ENCODE measurements at places on chromosomes 7 and 10.

GRCh38 chr7:90698616-90699015 lies 102.5 kb downstream of the CDK14 start:
- H3K4me3 ChIP-seq, result no peak overlapping the region
- no peaks in the 10 kb centered on the region for H3K27me3 ChIP-seq
- no peak for ATAC-seq
- H3K36me3 ChIP-seq, result no peaks in the 10 kb centered on the region
- no peak overlapping the region for H3K27ac ChIP-seq

DNA sequence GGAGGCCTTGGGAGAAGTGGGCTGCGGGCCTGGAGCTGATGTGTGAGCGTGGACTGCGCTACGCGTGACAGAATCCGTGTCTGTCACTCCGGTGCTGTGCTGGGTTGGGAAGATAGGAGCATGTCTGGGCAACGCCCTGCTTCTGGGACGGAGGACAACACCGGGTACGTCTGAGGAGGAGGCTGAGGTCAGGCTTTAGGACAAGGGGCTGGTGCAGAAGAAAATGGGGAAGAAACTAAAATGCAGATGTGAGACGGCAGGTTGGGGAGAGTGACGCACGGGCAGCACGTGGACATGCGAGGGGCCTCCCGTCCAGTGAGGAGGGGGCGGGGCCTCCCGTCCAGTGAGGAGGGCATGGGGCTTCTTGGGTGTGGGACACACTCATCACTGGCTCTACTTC lies 207.4 kb downstream of the DNAJB6 start:
- H3K27me3 ChIP-seq, result peaks cover 14% of the 10 kb centered on the region
- peaks cover 48% of the 10 kb centered on the region for H3K36me3 ChIP-seq
- ATAC-seq, result no peak
- H3K4me3 ChIP-seq, result no peak overlapping the region
- no peaks in the 10 kb centered on the region for H3K4me1 ChIP-seq
- no peak overlapping the region for H3K27ac ChIP-seq

GRCh38 chr7:157887400-157887799 lies 550.6 kb downstream of the DNAJB6 start:
- H3K36me3 ChIP-seq, result no peaks in the 10 kb centered on the region
- H3K4me3 ChIP-seq, result no peak overlapping the region

- no peak for ATAC-seq
- no peaks in the 10 kb centered on the region for H3K27me3 ChIP-seq
- H3K4me3 ChIP-seq, result no peak overlapping the region
- no peaks in the 10 kb centered on the region for H3K4me1 ChIP-seq
- no peaks in the 10 kb centered on the region for H3K36me3 ChIP-seq
Measured at GRCh38 chr10:102994531-102995295, 76.6 kb downstream of the CNNM2 start.

- H3K27ac ChIP-seq, result peak overlapping the region; percentile 60
- no peaks in the 10 kb centered on the region for H3K27me3 ChIP-seq
- no peak overlapping the region for H3K4me3 ChIP-seq
Measured at GRCh38 chr10:73837072-73837471, 25.7 kb upstream of the NDST2 start.

GRCh38 chr7:21346297-21346696 lies 81.6 kb upstream of the SP4 start:
- H3K27ac ChIP-seq, result no peak overlapping the region
- H3K36me3 ChIP-seq, result no peaks in the 10 kb centered on the region
- H3K27me3 ChIP-seq, result peaks cover 8% of the 10 kb centered on the region
- ATAC-seq, result no peak
- no peaks in the 10 kb centered on the region for H3K4me1 ChIP-seq
- no peak overlapping the region for H3K4me3 ChIP-seq

All from gastroesophageal sphincter (tissue), 4 donors.